ENCODE measurements at places on chromosomes 6 and 20. TPM values are rescaled to one million over a fixed set of nuclear protein-coding genes. Genes with fewer than 3 reads are reported as not detected.

DNA sequence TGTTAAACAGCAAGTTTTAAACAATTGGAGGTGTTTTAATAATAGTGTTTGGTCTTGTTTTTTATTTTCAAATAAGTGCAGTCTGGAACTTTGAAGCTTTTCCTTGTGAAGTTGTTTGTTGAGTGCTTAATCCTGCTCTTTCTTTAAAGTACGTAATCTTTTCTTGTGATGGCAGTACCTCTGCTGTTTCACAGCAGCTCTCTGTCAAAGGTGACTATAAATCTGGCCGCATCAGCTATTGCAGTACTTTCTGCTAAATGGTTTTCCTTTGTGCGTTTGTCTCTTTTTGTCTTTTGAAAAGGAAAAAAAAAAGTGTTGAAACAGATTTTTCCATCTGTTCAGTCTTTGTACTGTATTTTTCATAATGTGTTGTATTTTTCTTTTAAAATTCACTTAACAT, 12.7 kb downstream of the STXBP5 start:
- no peak for DNase-seq

DNA sequence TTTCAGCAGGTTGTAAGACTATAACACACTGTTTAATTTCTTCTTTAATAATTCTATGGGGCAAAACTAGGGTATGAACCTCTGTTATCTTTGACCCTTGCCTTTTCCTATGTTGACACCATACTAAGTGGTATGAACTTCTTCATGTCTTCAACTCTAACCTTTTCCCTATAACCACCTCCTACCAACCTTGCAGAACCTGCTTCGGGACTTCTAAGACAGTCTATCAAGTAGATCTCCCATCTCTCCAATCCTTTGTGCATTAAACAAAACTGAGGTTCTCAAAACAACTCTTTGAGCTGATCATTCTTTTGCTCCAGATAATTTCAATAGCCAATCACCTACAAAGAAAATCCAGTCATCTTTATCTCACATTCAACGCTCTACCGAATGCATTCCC, 23.4 kb downstream of the SNAP91 start:
- DNase-seq = no peak

DNA sequence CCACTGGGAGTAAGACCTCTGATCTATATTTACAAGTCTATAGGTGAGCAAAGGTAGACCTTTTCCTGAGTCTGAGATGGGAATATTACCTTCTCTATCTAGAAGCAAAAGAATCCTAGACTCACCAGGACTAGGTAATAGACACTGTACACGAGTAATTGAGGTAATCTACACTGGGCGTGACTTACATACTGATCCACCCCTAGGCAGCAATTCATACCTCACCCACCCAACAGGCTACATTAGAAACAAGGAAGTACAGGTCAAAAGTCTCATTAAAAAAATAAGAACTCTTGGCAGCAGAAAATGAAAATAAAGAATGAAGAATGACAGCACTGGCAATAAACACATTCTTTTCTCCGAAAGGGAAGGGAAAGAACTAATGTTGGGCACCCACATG, 7.6 kb downstream of the CSNK2A1 start:
- DNase-seq = no peak

Gene C20orf144
- total RNA-seq = not detected

Gene BNIP5
- total RNA-seq = not detected

Gene SLC17A2
- total RNA-seq = not detected

Gene CUL7
- total RNA-seq = 22.5 TPM

Measured in A172 (cell line).